ENCODE measurements at places on chromosomes 1 and 21. TPM values are rescaled to one million over a fixed set of nuclear protein-coding genes. Genes with fewer than 3 reads are reported as not detected.

Gene DOP1B
- total RNA-seq: 6.7 TPM

Gene TTC39A
- total RNA-seq: 2.3 TPM

Gene SYT6
- not detected for total RNA-seq

Gene KRTAP11-1
- total RNA-seq: not detected

Gene PGLYRP3
- total RNA-seq: not detected

Gene EPHA8
- total RNA-seq: 1.3 TPM

Gene HNRNPCL2
- total RNA-seq: not detected

Gene LHX8
- not detected for total RNA-seq

Gene TNFRSF4
- not detected for total RNA-seq

Gene CAPN8
- total RNA-seq: not detected

Gene OR2G6
- total RNA-seq: not detected

Data from NCI-H460 (cell line).